Neural progenitor cell (in vitro differentiated cells): ENCODE measurements at places on chromosomes 7 and 10. TPM values are rescaled to one million over a fixed set of nuclear protein-coding genes. Genes with fewer than 3 reads are reported as not detected.

GRCh38 chr10:71998840-71999194 lies 34.6 kb downstream of the CHST3 start:
- no peaks in the 10 kb centered on the region for H3K4me1 ChIP-seq
- DNase-seq, result no peak
- H3K36me3 ChIP-seq, result no peaks in the 10 kb centered on the region
- no peaks in the 10 kb centered on the region for H3K27me3 ChIP-seq
- H3K4me3 ChIP-seq, result no peak overlapping the region
- H3K27ac ChIP-seq, result no peak overlapping the region

AKR1D1 gene
- total RNA-seq, result 0.28 TPM in 1 of 2 replicates, not detected in the other

DNA sequence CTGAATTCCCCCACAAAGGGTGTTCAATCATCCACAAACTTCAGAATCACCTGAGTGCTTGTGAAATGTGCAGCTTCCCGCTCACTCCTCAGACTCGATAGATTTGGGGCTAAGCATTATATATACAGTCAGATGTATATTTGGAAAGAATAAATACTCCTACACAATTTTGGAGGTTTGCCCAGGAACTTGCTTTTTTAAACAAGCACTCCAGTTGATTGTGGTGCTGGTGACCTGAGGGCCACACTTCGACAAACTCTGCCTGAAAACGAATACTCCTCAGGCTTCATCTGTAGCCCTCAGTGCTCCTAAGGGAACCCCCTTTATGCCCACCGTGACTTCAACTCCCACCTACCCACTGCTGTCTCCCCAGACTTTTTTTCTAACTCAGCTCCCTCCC lies 211.6 kb downstream of the INHBA start:
- H3K36me3 ChIP-seq, result no peaks in the 10 kb centered on the region
- no peak for DNase-seq
- H3K4me3 ChIP-seq, result no peak overlapping the region
- H3K4me1 ChIP-seq, result no peaks in the 10 kb centered on the region

DNA sequence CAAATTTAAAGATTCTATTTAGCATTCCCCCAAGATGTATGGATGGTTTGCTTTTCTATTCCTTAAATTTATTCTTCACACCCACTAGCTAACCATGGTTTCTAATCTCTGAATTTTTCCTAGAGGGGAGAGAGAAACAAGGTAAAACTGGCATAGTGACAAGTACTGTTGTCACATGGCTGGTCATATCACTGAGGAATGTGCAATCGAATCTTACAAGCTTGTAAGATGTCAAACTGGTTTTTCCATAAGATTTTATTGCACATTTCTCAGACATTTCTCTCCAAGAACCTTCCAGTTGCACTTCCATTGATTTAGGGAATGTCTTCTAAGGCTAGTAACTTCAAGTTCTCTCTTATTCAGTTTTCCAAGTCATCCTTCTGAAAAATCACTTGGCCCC lies 89.8 kb downstream of the MBL2 start:
- H3K4me3 ChIP-seq, result no peak overlapping the region
- H3K36me3 ChIP-seq, result no peaks in the 10 kb centered on the region
- no peak for DNase-seq
- peaks cover 3% of the 10 kb centered on the region for H3K4me1 ChIP-seq
- H3K27ac ChIP-seq, result no peak overlapping the region

DNA sequence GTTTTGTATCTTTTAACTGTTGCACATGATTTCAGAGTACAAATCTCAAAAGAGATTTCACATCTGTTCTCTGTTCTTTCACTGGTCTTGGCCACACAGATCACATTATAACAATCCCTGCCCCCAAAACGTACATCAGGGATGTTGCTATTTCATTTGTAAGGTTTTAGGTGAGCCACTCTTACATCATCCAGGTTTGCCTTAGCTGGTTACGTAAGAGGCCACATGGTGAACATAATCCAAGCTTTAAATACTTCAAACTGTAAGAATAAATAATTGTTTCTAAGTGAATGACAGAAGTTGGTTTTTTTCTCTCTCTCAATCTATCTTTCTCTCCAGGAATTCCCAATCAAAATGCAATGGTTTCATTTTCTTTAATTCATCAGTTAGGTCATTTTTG lies 245.9 kb upstream of the HGF start:
- no peaks in the 10 kb centered on the region for H3K27me3 ChIP-seq
- no peak overlapping the region for H3K4me3 ChIP-seq
- H3K4me1 ChIP-seq, result no peaks in the 10 kb centered on the region
- no peak overlapping the region for H3K27ac ChIP-seq
- DNase-seq, result no peak

GRCh38 chr10:44465401-44466115 lies 80.7 kb upstream of the CXCL12 start:
- no peak for DNase-seq
- no peaks in the 10 kb centered on the region for H3K36me3 ChIP-seq
- H3K4me1 ChIP-seq, result peaks cover 5% of the 10 kb centered on the region
- no peak overlapping the region for H3K27ac ChIP-seq
- H3K4me3 ChIP-seq, result no peak overlapping the region
- H3K27me3 ChIP-seq, result no peaks in the 10 kb centered on the region

GRCh38 chr10:3172081-3172445 lies 519 bp downstream of the PITRM1 start:
- no peak for DNase-seq
- H3K36me3 ChIP-seq, result no peaks in the 10 kb centered on the region
- H3K27ac ChIP-seq, result no peak overlapping the region
- peak overlapping the region; percentile 77 for H3K4me3 ChIP-seq
- no peaks in the 10 kb centered on the region for H3K27me3 ChIP-seq
- H3K4me1 ChIP-seq, result peaks cover 4% of the 10 kb centered on the region

DNA sequence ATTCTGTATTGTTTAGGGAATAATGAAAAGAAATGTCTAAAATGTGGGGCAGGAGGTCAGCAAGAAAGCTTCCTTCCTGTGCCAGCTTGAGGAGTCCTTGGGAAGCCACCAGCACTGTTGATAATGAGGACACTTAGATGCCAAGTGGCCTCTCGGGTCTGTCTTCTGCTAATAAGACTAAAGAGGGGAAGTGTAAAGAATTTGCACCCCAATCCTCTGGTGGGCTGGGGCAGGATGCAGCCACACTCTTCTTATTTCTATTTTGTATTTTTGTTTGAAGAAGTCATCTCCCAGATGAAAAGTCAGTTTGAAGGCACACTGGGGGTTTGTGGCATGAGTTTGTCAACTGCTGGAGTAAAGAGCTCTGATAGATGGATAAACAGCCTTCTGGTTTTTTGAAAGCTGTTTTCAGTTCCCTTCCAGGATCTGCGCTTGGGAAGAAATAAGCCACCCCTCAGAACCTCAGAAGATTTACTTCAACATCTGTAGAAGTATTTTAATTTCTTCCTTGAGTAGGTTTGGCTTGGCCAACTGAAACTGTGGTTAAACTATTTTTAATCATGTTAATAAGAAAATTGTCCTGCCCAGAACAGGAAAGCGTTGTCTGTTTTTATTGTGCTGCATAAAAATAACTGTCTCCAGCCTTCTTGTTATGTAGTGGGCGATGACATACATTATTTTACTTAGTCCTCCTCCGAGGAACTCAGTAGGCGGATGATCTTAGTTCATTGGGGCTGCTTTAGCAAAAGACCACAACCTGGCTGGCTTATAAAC lies 128.8 kb upstream of the GPR26 start:
- no peak overlapping the region for H3K27ac ChIP-seq
- H3K36me3 ChIP-seq, result no peaks in the 10 kb centered on the region
- no peaks in the 10 kb centered on the region for H3K4me1 ChIP-seq
- no peaks in the 10 kb centered on the region for H3K27me3 ChIP-seq
- no peak overlapping the region for H3K4me3 ChIP-seq

DNA sequence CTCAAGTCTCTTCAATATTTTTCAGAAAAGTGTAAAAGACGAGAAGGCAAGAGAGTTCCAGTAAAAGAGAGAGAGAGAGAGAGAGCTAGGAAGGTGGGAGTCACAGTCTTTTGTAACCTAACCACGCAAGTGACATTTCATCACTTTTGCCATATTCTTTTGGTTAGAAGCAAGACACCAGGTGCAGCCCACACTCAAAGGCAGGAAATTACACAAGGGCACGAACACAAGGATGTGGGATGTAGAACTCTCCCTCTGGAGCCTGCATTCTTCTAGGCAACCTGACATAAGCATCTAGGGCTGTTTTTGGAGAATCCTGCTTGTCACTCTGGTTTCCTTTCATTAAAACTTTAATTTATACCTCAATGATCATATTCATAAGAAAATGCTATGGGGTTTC lies 1213.1 kb downstream of the DNAJB9 start:
- H3K36me3 ChIP-seq, result no peaks in the 10 kb centered on the region
- H3K4me3 ChIP-seq, result no peak overlapping the region
- no peaks in the 10 kb centered on the region for H3K4me1 ChIP-seq
- DNase-seq, result no peak

DGKB gene
- 2.2 and 5.5 TPM in 2 replicates for total RNA-seq

- DNase-seq, result no peak
- no peaks in the 10 kb centered on the region for H3K27me3 ChIP-seq
- H3K4me3 ChIP-seq, result no peak overlapping the region
- no peaks in the 10 kb centered on the region for H3K36me3 ChIP-seq
- H3K27ac ChIP-seq, result no peak overlapping the region
- no peaks in the 10 kb centered on the region for H3K4me1 ChIP-seq
These were observed 292.5 kb upstream of the ZNF32 start for GRCh38 chr10:43940898-43941837.

FAM25G gene
- not detected in 2 replicates for total RNA-seq

- no peak overlapping the region for H3K4me3 ChIP-seq
- H3K4me1 ChIP-seq, result peaks cover 9% of the 10 kb centered on the region
- H3K36me3 ChIP-seq, result peaks cover 16% of the 10 kb centered on the region
- no peaks in the 10 kb centered on the region for H3K27me3 ChIP-seq
- no peak overlapping the region for H3K27ac ChIP-seq
These were observed 54.7 kb upstream of the MRLN start for GRCh38 chr10:59807629-59808620.

DNA sequence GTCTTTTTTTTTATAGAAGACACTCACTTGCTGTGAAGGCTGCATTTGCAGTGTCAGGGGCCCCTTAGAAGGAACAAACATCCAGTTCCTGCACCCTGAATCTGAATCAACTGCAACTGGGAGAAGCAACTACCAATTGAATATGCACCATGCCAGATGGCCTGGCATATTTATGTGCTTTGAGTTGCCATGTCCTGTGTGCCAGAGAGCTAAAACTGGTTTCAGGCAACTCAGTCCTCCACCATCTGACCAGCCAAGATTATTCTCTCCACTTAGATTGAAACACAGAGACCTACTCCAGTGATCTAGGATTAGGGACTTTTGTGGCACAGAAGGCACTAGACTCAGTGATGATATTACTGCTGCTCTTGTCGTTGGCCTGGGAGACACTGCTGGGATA lies 225.4 kb downstream of the HECW1 start:
- H3K36me3 ChIP-seq, result no peaks in the 10 kb centered on the region
- H3K27me3 ChIP-seq, result no peaks in the 10 kb centered on the region
- H3K27ac ChIP-seq, result no peak overlapping the region
- no peak overlapping the region for H3K4me3 ChIP-seq
- peaks cover 19% of the 10 kb centered on the region for H3K4me1 ChIP-seq
- no peak for DNase-seq

- H3K36me3 ChIP-seq, result no peaks in the 10 kb centered on the region
- H3K27ac ChIP-seq, result peak overlapping the region; percentile 90
- peaks cover 18% of the 10 kb centered on the region for H3K4me1 ChIP-seq
- no peaks in the 10 kb centered on the region for H3K27me3 ChIP-seq
- no peak for DNase-seq
These were observed 72.5 kb upstream of the BTBD16 start for GRCh38 chr10:122198631-122199030.

GRCh38 chr10:112375721-112376395 lies 1.9 kb downstream of the ACSL5 start:
- no peaks in the 10 kb centered on the region for H3K27me3 ChIP-seq
- DNase-seq, result no peak
- no peak overlapping the region for H3K4me3 ChIP-seq
- H3K36me3 ChIP-seq, result no peaks in the 10 kb centered on the region
